NCI-H2171 treated with DMSO at 0.1 percent for 48 hours (cell line): ENCODE measurements at places on chromosomes 1 and 21.

GRCh38 chr1:6359216-6360116 lies 34.1 kb downstream of the ACOT7 start:
- peak; percentile 22 for DNase-seq

- DNase-seq: no peak
Observed at GRCh38 chr1:218301217-218301616, 16.1 kb downstream of the RRP15 start.

- DNase-seq: no peak
Observed at GRCh38 chr1:117611121-117611601, 5.3 kb downstream of the TENT5C start.

DNA sequence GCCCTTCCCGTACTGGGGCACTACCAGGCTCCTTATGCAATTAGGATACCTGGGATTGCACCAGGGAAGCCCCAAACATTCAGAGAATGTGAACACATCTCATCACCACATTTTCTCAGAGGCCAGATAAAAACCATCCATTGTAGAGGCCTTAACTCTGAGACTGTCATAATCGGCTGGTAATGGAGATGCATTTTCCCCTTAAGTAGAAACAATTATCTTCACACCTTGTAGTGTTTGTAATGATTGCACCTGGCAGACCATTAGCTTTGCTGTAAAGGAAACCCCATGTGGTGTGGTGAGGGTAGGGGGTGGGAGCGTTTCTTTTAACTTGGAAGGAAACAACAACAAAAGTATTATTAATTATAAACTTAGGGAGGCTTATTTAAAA lies 90.0 kb upstream of the TLR5 start:
- no peak for DNase-seq

GRCh38 chr1:22184892-22185612 lies 42.2 kb upstream of the WNT4 start:
- peak; percentile 98 for DNase-seq

DNA sequence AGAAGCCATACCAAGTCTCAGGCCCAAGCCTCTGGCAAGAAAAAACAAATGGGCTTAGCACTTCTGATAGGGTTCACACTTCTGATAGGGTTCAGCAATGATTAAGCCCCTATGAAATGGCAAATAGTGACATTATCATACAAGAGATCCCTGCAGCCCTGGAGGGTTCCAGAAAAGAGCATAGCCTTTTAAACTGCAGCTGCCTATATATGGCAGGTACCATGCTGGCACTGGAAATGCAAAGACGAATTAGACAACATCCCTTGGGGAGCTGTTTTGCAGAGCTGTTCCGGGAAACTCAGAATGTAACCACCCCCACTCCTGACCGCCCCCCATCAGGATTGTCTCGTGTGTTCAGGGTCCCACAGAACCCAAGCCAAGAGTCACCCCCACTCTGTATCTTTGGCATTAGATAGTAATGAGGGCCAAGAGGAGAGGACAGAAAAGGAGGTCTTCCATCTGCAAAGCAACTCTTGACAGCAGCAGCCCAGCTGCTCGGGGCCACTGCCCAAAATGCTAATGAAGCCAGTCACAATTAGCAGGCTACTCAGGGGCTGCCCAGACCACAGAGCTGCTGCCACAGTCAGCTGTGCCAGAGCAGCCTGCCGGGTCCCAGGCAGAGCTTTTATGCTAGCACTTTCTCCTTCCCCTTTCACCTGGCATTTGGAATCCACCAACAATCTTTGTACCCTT lies 50.9 kb downstream of the ITPKB start:
- no peak for DNase-seq

DNA sequence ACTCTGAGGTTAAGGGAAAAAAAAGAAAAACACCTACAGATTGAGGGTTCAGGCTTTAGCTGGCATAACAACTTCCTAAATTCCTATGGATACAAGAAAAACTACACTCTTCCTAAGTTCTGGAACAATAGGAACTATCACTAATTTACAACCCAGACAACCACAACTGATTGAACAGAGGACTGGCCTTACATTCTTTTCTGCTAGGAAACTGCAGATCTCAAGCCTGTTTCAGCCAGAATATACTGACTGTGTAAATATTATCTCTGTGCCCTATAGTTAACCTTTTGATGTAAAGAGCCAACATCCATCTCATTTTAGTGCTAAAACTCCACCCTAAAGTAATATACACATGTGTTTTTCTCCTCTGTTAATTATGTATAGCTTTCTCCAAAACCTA lies 1186.5 kb upstream of the TMPRSS15 start:
- DNase-seq: no peak

- DNase-seq: peak; percentile 37
Observed at GRCh38 chr1:109499661-109500536, 6.0 kb downstream of the CYB561D1 start.

DNA sequence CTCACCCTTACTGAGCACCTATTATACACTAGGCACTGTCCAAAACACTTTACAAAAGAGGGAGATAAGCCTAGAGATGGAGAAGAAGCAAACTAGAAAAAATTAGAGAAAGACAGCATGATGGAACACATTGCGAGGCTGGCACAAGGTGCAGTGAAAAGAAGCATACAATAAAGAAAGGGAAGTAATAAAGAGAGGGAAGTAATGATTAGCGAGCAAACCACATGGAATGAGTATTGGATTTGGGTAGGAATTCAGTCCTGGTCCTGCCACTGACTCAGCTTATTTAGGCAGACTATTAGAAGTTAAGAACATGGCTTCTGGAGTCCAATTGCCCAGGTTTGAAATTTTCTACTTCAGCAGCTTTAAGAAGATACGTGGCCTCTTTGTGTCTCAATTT lies 32.6 kb upstream of the FNBP1L start:
- DNase-seq: no peak

DNA sequence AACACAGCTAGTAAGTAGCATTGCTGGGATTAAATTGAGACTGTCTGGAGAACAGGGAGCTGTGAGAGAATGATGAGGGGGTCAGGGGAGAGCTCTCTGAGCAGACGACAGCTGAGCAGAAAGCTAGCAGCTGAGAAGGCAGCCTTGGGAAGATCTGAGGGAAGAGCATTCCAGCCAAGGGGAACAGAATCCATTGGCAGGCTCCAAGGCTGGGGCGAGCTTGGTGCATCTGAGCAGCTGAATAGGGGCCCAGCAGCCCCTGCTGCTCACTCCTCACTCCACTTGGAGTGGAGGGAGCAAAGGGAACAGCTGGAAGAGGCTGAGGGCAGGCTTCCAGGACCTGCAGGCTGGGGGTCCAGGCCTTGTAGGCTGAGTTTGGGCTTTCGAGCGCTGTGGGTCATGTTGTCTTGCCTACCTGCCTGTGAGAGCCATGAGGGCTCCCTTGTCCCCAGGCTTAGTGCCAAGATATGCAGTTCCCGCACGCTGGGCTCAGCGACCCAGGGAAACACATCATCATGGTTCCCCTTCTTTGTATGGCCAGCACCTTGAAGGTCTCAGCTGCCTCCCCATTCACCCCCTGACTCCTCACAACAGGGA lies 10.5 kb downstream of the ACOT11 start:
- no peak for DNase-seq

DNA sequence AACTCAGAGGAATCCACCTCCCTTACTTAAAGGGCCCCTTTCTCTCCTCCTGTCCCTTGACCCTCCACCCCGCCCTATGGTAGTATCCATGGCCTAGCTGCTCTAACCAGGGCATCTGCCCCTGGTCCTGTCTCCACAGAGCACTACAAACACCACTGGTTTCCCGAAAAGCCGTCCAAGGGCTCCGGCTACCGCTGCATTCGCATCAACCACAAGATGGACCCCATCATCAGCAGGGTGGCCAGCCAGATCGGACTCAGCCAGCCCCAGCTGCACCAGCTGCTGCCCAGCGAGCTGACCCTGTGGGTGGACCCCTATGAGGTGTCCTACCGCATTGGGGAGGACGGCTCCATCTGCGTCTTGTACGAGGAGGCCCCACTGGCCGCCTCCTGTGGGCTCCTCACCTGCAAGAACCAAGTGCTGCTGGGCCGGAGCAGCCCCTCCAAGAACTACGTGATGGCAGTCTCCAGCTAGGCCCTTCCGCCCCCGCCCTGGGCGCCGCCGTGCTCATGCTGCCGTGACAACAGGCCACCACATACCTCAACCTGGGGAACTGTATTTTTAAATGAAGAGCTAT lies 1.7 kb downstream of the BTG2 start:
- no peak for DNase-seq

DNA sequence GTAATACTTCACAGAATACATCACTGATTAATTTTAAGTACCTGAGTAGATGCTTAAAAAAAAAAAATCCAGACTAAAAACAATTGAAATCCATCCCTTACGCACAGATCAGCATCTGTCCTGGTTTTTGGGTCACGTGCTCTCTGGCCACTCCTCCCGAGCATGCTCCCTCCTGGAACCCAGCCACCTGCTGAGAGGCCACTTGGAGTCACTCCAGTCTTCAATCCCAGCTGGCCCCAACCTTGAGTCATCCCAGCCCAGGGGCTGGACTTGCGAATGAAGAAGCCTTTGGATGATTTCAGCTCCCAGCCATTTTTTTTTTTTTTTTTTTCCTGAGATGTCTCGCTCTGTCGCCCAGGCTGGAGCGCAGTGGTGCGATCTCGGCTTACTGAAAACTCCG lies 8.9 kb downstream of the MAP1LC3C start:
- peak; percentile 73 for DNase-seq

DNA sequence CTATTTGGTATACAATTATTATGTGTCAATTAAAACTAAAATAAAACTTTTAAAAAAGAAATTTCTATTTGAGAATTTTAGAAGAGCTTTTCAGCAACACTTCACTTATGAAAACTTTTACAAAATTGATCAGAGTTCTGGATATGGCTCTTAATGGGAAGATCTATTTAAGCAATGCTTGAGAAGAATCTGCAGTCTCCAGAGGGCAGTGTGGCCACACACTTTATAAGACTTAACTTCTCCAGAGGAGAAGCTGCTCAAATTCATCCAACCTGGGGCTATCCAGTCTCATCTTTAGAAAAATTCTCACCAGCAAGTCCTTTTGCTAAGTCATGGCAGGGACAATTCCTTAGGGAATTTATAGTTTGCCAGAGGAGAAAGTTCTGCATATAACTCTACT lies 25.2 kb upstream of the AGO1 start:
- DNase-seq: no peak

GRCh38 chr1:48123647-48124046 lies 98.9 kb upstream of the SLC5A9 start:
- DNase-seq: no peak

- peak; percentile 56 for DNase-seq
Observed at GRCh38 chr1:60898413-60898812, 183.9 kb upstream of the NFIA start.

GRCh38 chr1:15849775-15850324 lies 2.3 kb downstream of the SPEN start:
- peak; percentile 99 for DNase-seq

DNA sequence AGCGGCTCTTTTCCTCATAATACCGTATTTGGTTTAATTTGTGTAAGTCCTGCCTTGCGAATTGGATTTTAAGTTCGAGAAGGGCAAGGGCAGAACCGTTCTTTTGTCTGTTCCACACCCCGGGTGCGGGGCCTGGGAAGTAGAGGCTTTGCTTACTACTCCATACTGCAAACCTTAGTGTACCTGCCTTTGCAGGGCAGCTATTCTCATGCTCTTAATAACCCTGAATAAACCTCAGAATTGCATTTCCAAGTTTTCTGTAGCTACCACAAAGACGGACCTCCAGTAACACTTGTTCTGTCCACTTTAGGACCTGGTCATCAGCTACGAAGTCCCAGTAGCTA lies 657 bp upstream of the HNRNPU start:
- DNase-seq: no peak

DNA sequence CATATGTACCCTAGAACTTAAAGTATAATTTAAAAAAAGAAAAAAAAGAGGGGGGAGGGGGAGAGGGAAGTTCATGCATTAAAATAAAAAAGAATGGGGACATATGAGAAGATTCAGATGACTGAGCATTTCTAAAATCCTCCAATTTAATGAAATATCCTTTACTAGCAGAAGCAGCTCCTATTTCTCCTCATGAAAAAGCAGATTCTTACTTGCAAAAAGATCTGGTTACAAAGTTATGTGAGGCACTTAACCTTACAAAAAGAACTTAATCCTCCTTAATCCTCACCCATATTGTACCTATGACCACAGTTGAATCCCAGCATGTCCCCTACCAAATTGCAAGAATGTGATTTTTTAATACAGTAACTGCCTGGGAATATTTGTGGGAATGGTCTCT lies 298.5 kb downstream of the SRGAP2C start:
- DNase-seq: no peak

GRCh38 chr21:34914239-34914638 lies 134.9 kb downstream of the RUNX1 start:
- DNase-seq: no peak
